Cerebellum (tissue), 4 donors: ENCODE measurements at places on chromosomes 12 and 14. TPM values are rescaled to one million over a fixed set of nuclear protein-coding genes. Genes with fewer than 3 reads are reported as not detected.

TAS2R43 gene
- 10.6 TPM for total RNA-seq

RNFT2 gene
- total RNA-seq = 42.1 TPM

GLIPR1 gene
- total RNA-seq = 2.9 TPM

SIX6 gene
- not detected for total RNA-seq
